ENCODE measurements at places on chromosomes 4 and X.
A peak's percentile ranks its signal among the peaks of the same experiment; 100 is the strongest.

DNA sequence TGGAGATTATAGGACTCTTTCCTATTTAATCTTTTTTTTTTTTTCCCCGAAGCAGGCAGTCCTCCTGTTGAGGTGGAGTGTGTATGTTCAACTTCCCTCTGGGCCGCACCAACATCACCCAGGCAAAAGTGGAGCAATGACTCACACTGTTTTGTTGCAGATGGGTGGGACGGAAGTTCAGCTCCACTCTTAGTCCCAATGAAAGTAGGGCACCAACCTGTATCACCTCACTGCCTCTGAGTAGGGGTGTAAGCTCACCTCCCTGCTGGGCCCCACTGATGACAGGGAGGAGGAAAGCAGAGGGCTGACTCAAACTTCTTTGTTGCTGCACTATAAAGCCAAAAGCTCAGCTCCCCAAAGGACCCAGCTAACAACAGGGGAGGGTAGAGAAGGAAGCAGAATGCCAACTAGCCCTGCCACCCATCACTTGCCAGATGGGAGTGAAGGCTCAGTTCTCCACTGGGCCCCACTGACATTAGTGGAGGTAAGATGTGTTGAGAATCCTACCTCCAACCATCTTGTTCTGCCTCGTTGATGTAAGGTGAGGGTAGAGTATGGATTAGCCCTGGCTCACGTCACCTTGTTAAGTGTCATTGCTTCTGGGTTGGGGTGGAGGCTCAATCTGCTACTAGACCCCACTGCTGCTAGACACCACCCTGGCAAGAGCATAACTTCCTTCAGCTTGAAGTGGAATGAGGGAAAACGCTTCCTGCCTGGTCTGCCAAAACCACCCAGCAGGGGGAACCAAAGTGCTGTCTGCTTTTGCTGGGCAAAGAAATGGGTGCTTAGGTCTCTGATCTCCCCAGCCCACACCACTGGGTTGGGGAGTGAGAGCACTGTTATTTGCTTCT is 14.1 kb downstream of the RPS6KA3 start:
- no peak for DNase-seq

DNA sequence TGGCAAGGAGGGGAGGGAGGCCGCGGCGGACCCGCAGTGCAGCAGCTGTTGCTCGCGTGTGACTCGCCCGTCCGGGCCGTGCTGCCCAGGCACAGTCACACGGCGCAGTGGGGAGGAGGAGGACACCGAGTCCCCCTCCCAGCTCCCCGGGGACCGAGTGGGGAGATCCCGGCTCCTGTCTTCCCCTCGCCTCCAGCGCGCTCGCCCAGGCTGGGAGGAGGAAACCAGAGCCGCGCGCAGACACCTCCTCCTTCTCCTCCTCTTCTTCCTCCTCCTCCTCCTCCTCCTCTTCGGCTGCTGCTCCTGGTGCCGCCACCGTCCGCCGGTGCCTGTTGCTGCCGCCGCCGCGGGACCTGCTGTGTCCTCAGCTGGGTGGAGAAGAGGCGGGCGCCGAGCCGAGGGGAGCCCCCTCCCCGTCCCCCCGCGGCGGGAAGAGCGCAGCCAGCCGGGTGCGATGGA is at the start of gene TBC1D1:
TBC1D1 (plus strand) TSS at position 284 of the 459 bp plus-strand sequence. CDS start 11,012 bp downstream, outside the sequence.
- DNase-seq: peak; percentile 4

- DNase-seq: no peak
Measured at GRCh38 chr4:152929888-152930287, 6.2 kb upstream of the FHDC1 start.

GRCh38 chr4:108492816-108493595 is 127.4 kb upstream of the RPL34 start:
- peak; percentile 13 for DNase-seq

DNA sequence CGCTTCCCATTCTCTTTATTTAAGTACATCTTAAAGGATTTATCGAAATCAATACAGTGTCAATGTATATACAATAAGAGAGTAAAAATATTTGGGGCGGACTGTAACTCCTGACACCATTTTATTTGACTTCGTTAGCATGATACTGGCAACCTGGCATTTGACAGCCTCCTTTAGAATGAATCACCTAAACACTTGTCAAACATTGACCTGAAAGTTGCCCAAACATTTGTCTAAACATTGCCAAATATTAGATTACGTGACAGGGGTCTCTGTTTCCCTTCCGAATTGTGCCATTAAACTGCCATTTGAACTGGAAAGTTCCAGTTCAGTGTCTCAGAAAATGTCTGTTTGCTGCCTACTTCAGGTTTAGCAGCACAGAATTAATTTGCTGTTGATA is 20.8 kb upstream of the FAM9A start:
- no peak for DNase-seq
